ENCODE measurements at places on chromosomes 4 and X.

- no peak for DNase-seq
These were observed 26.5 kb upstream of the SPANXN4 start for GRCh38 chrX:142999199-142999701.

- DNase-seq = no peak
These were observed 35.3 kb upstream of the CXCL8 start for GRCh38 chr4:73705056-73705432.

DNA sequence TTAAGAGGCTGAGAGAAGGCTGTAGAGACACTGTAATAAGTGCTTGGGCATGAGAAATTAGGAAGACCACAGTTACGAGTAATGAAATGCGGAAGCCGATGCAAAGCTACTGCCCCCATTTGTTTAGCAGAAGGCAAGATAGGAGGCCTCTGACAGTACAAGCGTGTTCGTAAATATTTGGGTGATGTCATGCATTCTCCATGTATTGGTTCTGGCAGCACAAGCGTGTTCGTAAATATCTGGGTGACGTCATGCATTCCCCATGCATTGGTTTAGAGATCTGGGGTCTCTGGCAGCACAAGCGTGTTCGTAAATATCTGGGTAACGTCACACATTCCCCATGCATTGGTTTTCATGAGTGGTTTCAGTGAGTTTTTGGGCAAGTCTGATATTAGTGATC, 661.5 kb upstream of the FRG1 start:
- DNase-seq = no peak

GRCh38 chr4:155668707-155669220, 2.1 kb downstream of the GUCY1A1 start:
- no peak for DNase-seq

DNA sequence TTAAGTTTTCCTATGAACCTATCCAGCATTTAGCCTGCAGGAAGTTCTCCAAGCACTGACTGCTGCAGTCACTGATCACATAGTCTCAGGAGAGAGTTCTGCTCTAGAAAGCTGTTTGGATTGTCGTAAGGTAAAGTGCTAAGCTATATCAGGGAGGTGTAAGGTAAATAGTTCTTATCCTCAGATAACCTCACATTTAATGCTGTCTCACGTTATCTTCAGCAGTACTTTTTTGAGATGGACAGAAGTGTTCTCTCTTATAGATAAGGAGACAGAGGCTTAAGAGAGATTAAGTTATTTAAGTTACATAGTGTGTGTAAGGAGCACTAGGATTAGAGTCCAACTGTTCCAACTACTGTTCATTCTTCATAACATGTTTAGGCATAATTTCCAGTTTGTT, 77.9 kb downstream of the STIM2 start:
- no peak for DNase-seq

DNA sequence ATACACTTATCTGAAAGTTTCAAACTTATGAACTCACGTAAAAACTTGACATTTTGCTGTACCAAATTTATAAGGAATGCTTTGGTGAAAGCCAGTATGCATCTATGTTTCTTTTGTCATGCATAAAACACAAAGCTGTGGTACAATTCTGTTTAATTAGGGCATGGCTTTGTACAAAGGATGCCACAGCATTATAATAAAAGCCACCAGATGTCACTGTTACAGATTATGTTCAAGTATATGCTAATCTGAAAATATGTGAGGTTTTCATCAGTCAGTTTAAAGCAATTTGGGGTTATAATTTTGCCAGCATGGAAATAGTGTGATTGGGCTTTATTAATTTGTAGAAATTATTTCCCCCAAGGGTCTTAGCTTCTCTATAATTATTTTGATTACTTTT, 69.0 kb downstream of the ATOH1 start:
- DNase-seq = no peak

DNA sequence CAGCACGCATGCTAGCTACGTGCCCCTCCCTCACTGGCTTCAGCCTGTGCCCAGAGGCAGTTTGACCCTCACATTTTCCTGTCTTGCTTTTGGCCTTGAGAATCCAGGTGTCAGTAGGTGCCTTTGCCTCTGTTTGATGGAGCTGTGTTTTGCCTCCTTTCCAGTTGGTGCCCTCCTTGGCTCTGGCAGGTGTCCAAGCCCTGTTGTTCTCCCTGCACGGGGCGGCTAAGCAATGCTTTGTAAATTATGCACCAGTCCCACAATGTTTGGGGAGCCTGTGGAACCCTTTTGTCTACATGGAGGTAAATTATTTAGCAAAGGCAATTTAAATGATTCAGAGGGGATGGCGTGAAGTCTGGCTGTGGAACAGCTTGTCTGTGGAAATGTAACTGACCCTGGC, 202.9 kb upstream of the BOD1L1 start:
- DNase-seq = no peak

- DNase-seq = no peak
These were observed 17.2 kb downstream of the VGLL1 start for GRCh38 chrX:136549226-136549625.

DNA sequence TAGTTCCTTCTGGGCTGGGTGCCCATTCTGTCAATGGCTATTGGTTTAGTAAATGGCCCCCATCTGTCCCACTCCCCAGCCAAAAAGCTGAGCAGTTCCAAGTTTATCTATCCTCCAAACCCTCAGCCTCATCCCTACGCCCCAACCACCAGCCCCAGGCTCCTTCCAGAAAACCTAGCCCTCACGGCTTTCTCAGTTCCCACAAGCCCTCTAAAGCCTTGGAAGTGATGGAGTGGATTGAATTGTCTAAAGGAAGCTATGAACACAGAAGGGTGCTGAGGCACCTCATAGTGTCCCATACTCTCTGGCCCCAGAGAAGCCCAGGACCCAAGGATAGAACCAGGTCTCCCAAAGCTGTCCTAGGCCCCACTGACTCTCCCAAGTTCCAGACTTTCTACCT, 75.6 kb upstream of the EFNB1 start:
- DNase-seq = no peak

- DNase-seq = peak; percentile 44
These were observed 20.5 kb upstream of the BLTP1 start for GRCh38 chr4:122131562-122132157.

DNA sequence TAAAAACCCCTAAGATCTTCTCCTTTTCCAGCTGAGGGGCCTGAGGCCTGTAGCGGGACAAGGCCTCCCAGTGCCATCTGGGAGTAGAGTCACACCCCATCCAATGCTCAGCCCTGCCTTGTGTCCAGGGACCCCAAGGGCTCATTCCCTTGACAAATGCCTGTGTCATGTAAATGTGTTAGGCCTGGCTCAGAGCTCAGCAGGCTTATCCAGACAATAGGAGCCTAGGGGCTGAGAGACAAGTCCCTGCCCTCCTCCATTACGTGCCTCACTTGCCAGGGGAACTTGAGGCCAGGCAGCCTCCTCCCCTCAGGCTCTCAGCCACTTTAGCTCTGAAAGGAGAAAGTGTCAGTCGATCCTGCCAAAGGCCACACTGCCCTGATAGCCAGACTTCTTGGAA, 166.8 kb upstream of the MAMLD1 start:
- no peak for DNase-seq

- DNase-seq = no peak
These were observed 108.0 kb upstream of the TBL1X start for GRCh38 chrX:9356846-9357245.

GRCh38 chrX:151370906-151371305, 26.1 kb upstream of the VMA21 start:
- no peak for DNase-seq

DNA sequence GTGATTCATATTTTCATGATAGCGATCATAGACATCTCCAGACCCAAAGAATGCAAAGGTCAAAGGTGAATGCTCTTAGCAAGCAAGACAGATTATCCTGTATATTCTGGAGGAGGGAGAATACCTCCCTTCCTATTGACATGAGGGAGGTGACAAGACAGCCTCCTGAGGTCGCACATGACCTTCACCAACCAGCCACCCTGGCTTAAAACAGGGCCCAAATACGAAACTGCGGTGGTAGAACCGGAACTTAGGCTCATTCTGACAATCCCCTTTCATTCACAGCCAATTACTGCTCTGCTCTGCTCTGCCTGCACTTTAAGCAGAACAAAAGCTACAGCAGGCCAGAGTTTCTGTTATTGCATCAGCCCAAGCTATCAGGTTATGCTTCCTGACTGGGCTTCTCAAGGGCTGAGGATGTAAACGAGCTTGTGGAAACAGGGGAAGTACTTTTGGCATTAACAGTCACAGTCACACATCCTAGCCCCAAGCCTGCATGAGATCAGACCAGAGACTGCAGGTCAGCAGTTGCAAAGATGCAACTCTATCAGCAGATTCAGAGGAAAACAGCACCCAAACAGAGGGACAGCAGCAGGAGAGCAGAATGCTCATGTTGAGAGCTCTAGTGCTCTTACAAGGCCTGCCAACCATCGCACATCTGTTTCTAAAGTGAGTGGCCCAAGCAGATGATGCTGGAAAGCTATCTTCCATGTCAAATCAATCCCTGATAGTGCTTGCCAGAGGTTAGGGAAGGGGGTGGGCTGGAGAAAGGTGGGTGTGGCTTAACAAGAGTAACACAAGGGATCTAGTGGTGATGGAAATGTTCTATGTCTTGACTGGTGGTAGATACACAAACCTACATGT, 51.3 kb upstream of the MAP3K15 start:
- peak; percentile 17 for DNase-seq

GRCh38 chr4:44186096-44186849, 262.3 kb downstream of the KCTD8 start:
- no peak for DNase-seq

DNA sequence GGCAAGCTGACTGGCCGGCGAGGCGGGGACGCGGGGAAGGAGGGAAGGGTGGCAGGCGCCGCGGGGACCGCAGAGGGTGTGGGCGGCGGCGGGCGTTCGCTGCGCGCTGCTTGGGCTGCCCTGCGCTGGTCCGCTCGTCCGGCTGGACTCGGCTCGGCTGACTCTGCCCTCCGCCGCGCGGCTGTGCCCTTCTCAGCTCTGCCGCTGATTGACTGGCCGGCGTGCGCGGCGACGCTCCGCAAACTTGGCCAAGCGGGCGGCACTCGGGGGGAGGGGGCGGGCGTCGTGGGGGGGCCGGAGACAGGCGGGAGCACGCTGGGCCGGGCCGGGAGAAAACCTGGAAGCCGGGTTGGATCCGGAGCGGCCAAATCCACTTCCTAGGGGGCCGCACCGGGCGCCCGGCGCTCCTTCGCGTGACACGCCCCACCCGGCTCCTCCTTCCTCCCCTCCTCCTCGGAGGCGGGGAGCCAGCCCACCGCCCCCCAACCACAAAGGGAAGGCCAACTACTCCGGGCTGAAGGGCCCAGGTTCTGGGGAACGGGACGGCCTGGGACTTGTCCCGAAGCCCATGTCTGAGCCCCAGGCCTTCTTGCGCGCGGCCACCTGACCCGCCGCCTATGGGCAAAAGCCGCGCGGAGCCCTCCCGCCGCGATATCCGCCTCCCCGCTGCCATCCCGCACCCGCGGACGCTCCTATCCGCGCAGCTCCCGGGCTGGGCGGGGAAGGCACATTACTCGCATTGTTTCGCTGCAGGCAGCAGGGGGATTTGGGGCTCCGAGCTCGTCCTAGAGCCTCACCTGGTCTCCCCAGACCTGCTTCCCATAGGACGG, at the start of gene GPC4:
Gene GPC4, minus strand, starts transcription at position 214 of the 830 bp plus-strand sequence. CDS start 524 bp downstream, outside the sequence.
- DNase-seq = no peak

DNA sequence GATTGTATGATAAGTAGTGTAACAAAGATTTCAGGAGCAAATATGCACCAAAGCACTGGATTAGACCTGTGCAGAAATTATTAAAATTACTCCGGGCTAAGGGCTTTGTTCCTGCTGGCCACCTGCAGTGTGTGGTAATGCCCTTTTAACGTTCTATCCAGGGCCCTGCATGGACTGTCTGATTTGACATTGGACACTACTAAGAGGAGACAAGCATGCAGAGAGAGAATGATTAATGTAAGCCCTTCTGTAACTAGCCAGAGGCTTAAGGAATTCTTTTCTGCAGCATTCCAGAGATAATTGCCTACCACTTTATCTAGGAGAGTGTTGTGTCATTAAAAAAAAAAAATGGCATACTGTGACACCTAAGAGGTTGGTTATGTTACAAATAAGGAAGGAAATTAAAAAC, 117.0 kb downstream of the PCDH7 start:
- DNase-seq = no peak

DNA sequence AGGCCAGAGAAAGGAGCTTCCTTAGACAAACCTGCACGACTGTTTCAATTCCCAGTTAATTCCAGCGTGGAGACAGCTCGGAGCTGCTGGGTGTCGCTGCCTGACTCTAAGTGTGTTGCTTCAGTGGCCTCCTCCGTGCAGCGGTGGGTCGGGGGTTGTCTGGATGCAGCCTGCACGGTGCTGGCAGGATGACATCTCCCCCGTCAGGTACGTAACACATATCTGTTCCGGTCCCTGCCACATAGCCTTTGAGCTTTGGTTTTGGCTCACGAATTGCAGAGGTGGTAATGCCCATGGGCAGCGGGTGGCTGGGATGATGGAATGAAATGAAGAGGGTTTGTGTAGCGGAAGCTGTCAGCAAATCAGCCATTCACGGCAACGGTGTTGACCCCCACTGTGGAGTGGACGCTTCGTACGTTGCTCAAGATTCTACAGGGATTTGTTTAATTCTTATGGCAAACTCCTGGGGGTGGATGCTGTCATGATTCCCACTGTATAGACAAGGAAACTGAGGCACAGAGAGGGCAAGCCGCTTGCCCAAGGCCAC, 33.7 kb upstream of the HMX1 start:
- no peak for DNase-seq

- DNase-seq = no peak
These were observed 127.2 kb downstream of the ARHGEF9 start for GRCh38 chrX:63657821-63658220.

DNA sequence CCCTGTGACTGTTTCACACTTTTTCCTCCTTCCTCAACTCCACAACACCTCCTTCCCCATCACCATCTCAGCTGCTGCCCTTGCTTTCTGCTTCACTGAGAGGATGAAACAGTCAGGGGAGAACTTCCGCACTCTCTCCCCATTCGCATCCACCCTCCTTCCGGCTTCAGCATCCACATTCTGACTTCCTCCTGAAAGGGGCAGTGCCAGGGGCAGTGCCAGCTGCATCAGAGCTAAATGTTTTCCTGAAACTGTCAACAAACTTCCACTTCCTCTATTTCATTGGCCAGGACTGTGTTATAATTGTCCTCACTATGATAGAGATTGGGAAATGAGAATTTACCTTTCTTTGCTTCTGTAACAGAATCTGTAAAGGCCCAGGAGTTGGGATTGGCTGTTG, 18.2 kb upstream of the RASL11B start:
- DNase-seq = no peak

- no peak for DNase-seq
These were observed 11.1 kb downstream of the APEX2 start for GRCh38 chrX:55011294-55011693.

- no peak for DNase-seq
These were observed 1103.5 kb upstream of the ADGRL3 start for GRCh38 chr4:60096676-60097075.

DNA sequence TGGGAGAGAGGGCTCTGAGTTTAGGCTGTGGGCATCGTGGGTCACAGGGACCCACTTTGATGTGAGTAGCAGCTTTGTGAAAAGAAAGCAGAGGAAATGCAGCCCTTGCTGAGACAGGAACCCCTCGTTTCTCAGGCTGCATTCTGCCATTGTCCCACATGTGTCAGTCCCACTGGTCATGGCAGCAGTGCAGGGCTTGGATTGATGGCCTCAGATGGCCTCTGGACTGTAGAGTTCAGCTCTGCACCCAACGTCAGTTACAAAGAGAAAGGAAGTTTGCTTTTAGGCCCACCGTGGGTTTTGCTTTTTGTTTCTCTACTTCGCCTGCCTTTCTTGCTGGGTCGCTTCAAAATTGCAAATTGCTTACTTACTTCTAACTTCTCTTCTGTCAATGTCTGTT, 248.3 kb upstream of the KLF3 start:
- DNase-seq = no peak

Data from CD4-positive, alpha-beta T cell treated with Interleukin-21 for 1 hour (primary cell).